ENCODE measurements at places on chromosomes 7 and 10. TPM values are rescaled to one million over a fixed set of nuclear protein-coding genes. Genes with fewer than 3 reads are reported as not detected.
A peak's percentile ranks its signal among the peaks of the same experiment; 100 is the strongest.

GRCh38 chr10:59561477-59562121, 148.1 kb downstream of the SLC16A9 start:
- H3K4me1 ChIP-seq, result no peaks in the 10 kb centered on the region
- no peak overlapping the region for H3K27ac ChIP-seq
- H3K27me3 ChIP-seq, result no peaks in the 10 kb centered on the region

GRCh38 chr7:54326592-54327167, 215.5 kb upstream of the VSTM2A start:
- no peaks in the 10 kb centered on the region for H3K27me3 ChIP-seq
- H3K4me1 ChIP-seq, result no peaks in the 10 kb centered on the region
- H3K27ac ChIP-seq, result no peak overlapping the region
- H3K4me3 ChIP-seq, result no peak overlapping the region
- no peak for DNase-seq
- no peaks in the 10 kb centered on the region for H3K36me3 ChIP-seq

DNA sequence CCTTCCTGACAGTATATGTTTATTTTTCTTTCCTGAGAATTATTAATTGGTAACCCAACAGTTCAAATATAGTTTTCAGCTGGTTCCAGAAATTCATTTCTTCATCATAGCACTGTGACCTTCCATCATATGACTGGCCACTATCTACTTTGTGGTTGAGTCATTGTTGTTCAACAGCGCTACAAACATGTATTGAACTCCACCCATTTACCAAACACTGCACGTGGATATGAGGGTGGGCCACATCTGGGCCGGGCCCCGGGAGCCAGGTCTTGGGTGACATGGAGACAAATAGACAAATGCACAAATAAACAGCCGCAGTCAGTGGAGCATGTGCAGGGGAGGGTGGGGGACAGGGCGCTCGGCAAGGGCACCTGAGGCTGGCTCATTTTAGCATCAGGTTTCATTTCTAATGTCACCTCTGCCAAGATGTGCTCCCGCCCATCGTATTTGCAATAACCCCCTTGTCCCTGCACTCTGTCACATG, 24.0 kb upstream of the EEPD1 start:
- H3K4me1 ChIP-seq, result peaks cover 19% of the 10 kb centered on the region
- no peaks in the 10 kb centered on the region for H3K27me3 ChIP-seq
- no peak overlapping the region for H3K4me3 ChIP-seq
- H3K36me3 ChIP-seq, result no peaks in the 10 kb centered on the region
- peak; percentile 89 for DNase-seq
- H3K27ac ChIP-seq, result peak overlapping the region; percentile 80

DNA sequence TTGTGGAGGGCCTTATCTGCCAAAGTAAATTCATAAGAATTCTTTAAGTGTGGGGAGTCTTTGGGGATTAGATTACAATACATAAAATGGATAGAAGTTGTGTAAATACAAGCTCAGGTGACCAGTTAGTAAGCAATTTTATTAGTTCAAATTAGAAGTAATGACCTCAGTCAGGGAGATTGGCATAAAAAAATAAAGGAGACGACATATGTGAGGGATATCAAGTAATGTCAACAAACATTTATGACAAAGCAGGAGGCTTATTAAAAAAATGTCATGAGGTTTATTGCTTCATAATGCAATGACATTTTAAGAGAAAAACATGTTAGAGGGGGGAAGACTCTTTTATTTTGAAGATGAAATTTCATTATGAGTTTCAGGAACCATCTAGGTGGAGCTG, 1137.0 kb upstream of the PHF14 start:
- H3K36me3 ChIP-seq, result no peaks in the 10 kb centered on the region
- H3K27ac ChIP-seq, result no peak overlapping the region
- H3K4me1 ChIP-seq, result no peaks in the 10 kb centered on the region
- H3K4me3 ChIP-seq, result no peak overlapping the region
- no peak for DNase-seq

GRCh38 chr7:1024331-1024841, 20.0 kb upstream of the GPR146 start:
- no peak overlapping the region for H3K27ac ChIP-seq
- H3K4me3 ChIP-seq, result no peak overlapping the region
- peaks cover 28% of the 10 kb centered on the region for H3K36me3 ChIP-seq
- H3K27me3 ChIP-seq, result no peaks in the 10 kb centered on the region
- DNase-seq, result no peak

- no peak overlapping the region for H3K27ac ChIP-seq
- H3K4me1 ChIP-seq, result no peaks in the 10 kb centered on the region
- H3K27me3 ChIP-seq, result no peaks in the 10 kb centered on the region
- no peaks in the 10 kb centered on the region for H3K36me3 ChIP-seq
Measured at GRCh38 chr10:48842231-48842630, 97.4 kb downstream of the LRRC18 start.

DNA sequence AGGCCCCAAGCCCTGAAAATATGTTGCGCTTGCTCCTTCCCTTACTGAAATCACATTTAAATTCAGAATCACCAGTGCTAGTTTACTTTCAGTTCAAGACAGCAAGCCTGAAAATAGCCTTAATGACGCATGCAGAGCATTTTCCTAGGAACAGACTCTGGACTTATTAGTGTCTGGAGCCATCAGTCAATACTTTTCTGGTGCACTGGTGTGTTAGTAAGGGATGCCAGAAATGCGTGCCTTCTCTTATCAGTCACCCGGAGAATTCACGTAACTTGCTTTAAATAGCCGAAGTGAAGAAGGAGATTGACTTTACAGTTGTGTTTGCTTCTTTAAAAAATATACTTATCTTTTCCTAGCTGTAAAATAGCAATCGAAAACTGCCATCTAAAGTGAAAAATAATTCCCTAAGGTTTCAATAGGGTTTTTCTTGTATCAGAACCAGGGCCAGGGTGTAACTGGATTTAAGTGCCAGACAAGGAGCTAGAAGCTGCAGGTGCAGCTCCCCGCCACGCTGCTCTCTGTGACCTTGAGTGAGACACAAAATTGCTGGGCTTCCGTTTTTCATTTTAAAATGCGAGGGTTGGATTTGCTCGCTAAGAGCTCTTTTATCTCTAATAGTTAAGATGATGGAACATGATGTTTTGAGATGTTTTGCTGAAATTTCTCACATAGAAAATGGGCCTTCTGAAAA, 177.8 kb downstream of the NSUN6 start:
- H3K4me3 ChIP-seq, result no peak overlapping the region
- H3K27me3 ChIP-seq, result no peaks in the 10 kb centered on the region
- H3K36me3 ChIP-seq, result no peaks in the 10 kb centered on the region
- DNase-seq, result peak; percentile 71
- no peak overlapping the region for H3K27ac ChIP-seq
- no peaks in the 10 kb centered on the region for H3K4me1 ChIP-seq

DNA sequence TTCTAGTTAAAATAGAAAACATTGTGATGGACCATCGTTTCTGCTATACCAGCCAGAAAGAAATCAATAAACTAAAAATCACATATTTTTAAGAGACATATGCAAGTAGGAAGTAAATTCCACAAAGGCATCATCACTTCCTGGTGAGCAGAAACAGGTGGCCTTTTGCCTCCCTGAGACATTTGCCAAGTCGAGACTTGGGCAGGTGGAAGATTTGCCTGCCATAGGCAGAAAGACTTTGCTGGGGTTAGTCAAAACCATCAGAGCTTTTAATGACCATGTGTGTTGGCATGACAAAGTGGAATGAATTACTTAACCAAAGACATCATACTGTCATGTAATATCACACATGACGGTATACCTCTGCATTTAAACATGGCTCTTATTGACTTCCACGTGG, 66.0 kb upstream of the FGL2 start:
- H3K36me3 ChIP-seq, result peaks cover 15% of the 10 kb centered on the region
- H3K27ac ChIP-seq, result no peak overlapping the region
- H3K4me1 ChIP-seq, result no peaks in the 10 kb centered on the region
- H3K27me3 ChIP-seq, result no peaks in the 10 kb centered on the region
- DNase-seq, result no peak

- peaks cover 25% of the 10 kb centered on the region for H3K27me3 ChIP-seq
- peak within 1 kb of the TSS; percentile 78 for H3K27ac ChIP-seq
- H3K36me3 ChIP-seq, result no peaks in the 10 kb centered on the region
Measured at GRCh38 chr7:33905389-33906032, at the start of gene BMPER. Gene BMPER (plus strand): TSS chr7:33905539. CDS start chr7:33905614, 75 bp downstream.

DNA sequence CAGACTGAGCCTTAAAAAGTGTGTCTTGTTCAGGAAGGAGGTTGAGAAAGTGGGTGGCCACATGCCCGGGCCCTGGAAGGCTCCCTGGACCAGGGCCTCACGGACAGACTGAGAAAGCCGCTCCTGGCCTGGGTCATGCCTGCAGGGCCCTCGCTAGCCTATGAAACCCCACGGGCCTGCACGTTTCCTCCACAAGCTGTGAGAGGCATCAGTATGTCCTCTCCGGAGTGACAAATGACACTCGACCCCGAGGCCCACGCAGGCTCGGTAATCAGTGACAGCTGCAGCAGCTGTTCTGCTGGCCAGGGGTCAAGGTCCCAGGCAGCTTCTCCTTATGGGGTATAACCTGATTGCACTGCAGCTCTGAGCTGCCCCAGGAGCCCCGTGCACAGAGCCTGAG, 47.6 kb downstream of the ASB13 start:
- H3K4me3 ChIP-seq, result no peak overlapping the region
- no peaks in the 10 kb centered on the region for H3K36me3 ChIP-seq
- DNase-seq, result no peak
- no peaks in the 10 kb centered on the region for H3K27me3 ChIP-seq
- H3K27ac ChIP-seq, result no peak overlapping the region

DNA sequence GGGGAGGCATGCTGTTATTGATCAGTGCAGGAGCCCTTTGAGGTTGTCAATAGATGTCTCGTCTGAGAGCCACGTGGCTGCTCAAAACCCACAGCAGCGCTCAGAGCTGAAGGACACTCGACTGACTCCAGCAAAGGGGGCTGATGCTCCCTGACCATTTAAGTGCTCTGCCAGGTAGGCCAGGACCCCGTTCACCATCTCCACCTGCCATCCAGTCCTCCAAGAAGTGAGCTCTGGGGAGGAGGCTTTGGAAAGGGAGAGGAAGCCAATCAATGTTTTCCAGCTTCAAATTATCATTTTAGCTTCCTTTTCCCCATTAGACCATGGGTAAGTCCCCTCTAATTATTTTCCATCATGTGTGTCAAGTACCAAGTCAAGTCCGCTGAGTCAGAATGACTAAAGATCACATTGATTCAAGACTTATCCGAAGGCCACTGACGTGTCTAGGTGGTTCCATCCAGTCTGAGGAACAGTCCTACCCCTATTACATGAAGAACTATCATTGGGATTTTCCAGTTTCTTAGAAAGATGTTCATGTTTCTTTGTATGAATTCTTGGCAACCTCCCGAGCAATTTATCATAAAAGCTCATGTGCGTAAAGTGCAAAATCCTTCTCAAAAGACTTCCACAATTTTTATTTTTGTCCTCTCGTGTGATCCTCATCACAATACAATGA, 302.6 kb upstream of the LYZL1 start:
- H3K36me3 ChIP-seq, result no peaks in the 10 kb centered on the region
- H3K4me1 ChIP-seq, result peaks cover 10% of the 10 kb centered on the region
- DNase-seq, result no peak
- no peak overlapping the region for H3K27ac ChIP-seq
- no peaks in the 10 kb centered on the region for H3K27me3 ChIP-seq
- H3K4me3 ChIP-seq, result no peak overlapping the region

DNA sequence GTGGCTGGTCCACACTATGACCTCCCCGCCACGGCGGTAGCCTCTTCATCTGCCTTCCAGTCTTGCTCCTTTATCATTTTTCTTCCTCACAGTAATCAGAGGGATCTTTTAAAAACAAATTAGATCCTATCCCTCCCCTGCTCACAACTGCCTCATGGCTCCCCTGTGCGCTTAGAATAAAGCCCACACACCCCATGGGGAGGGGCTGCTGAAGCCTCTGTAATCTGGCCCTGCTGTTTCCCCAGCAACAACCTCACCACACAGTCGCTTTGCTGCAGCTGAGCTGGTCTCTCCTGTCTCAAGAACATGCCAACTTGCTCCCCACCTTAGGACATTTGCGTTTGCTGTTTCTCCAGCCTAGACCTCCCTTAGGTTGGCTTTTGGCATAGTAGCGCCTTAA, 41.0 kb downstream of the SP8 start:
- H3K27me3 ChIP-seq, result no peaks in the 10 kb centered on the region
- no peak overlapping the region for H3K27ac ChIP-seq
- H3K4me3 ChIP-seq, result no peak overlapping the region
- no peaks in the 10 kb centered on the region for H3K4me1 ChIP-seq

DNA sequence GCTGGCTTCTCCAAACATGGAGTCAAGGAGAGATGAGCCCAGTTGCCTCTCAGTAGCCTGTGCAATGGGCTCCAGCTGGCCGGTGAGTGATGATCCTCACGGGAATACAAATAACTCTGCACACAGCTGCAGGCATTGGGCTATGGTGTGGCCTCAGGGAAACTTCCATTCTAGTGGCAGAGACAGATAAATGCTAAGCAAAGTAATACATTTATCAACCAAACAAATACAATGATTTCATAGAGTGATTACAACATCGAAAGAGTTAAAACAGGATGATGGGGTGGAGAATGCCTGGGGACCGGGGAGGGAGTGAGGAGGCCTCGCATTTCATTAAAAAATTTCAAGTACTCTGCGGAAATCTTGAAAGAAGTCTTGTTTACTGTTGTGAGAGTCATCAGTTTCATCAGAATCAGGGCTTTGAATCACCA, 15.0 kb upstream of the AKR1B1 start:
- H3K4me3 ChIP-seq, result no peak overlapping the region
- no peaks in the 10 kb centered on the region for H3K36me3 ChIP-seq
- no peaks in the 10 kb centered on the region for H3K4me1 ChIP-seq
- DNase-seq, result no peak
- no peak overlapping the region for H3K27ac ChIP-seq

- H3K36me3 ChIP-seq, result no peaks in the 10 kb centered on the region
- no peak for DNase-seq
- H3K27ac ChIP-seq, result no peak overlapping the region
- no peak overlapping the region for H3K4me3 ChIP-seq
- H3K27me3 ChIP-seq, result no peaks in the 10 kb centered on the region
Measured at GRCh38 chr10:34933676-34934075, 118.6 kb upstream of the PARD3 start.

DNA sequence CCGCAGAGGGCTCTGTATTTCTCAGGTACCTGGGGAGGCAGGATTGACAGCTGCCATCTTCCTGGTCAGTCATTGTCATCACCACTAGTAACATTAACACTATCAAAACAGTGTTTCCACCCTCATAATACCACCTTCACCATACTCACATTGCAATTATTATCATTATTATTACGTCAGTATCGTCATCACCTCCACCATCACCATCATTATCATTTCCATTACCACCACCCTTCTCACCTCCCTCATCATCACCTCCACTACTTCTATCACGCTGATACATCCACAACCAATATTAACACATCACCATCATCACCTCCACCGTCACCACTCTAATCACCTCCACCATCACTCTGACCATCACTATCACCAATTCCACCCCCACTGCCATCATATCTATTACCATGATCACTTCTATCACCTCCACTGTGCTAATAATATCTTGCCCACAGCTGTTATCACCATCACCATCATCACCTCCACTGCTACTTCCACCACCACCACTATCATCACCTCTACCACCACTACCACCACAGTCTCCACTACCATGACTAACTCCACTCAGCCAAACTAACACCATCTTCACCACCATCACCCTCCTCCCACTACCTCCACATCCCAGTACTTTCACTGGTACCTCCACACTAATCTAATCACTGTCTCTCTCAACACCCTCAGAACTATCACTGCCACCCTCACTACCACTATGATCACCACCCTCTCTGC, 196.4 kb downstream of the RPS24 start:
- no peaks in the 10 kb centered on the region for H3K27me3 ChIP-seq
- H3K36me3 ChIP-seq, result no peaks in the 10 kb centered on the region
- H3K4me3 ChIP-seq, result no peak overlapping the region
- H3K27ac ChIP-seq, result no peak overlapping the region

The METTL27 gene
- 0.87 TPM for total RNA-seq

The EPDR1 gene
- total RNA-seq, result 1.2 TPM

The CDC14C gene
- not detected for total RNA-seq

The C10orf71 gene
- 0.18 TPM for total RNA-seq

The FAM24B gene
- total RNA-seq, result 2.0 TPM

The AASS gene
- total RNA-seq, result 16.2 TPM

The LIPM gene
- total RNA-seq, result not detected

The SLC16A12 gene
- not detected for total RNA-seq

The ASB10 gene
- not detected for total RNA-seq

The HTR5A gene
- total RNA-seq, result not detected

Data from stomach (tissue), 19 donors.